ENCODE measurements at places on chromosomes 16 and 17.

DNA sequence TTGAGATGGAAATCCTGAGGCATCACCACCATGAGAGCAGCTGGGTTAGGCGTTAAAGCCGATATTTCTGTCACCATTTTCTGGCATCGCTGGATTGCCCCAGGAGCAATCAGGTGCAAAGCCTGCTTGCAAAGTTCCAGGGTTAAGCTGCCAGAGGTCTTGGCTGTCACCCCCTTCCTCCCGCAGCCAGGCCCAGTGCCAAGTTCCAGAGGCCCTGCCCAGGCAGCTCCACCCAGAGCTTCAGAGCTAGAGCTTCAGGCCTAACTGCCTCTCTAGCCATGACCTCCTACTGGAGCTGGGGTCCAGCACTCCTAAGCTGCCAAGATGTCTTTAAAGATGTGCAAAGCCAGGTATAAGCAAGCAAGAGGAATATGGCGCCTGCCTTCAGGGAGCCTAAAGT is 8.8 kb upstream of the TMEM238L start:
- DNase-seq, result peak; percentile 43

- peak; percentile 66 for DNase-seq
These were observed 533.7 kb downstream of the HAPSTR1 start for GRCh38 chr16:9625122-9625521.

DNA sequence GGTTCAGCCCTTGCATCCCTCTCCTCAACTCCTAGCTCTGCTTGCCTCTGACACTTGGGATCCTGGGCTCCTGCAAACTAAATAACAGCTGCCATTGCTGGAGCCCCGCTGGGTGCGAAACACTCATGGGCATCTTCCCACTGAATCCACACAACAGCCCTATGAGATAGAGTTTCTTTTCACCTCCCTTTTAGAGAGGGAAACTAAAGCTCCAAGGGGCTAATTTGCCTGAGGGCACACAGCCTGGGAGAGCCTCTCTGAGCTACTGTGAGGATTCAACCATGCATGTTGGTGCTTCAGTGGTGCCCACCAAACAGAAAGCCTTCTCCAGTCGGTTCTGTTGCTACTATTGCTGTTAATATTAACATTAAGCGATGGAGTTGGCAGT is 4.0 kb downstream of the ACBD4 start:
- no peak for DNase-seq

DNA sequence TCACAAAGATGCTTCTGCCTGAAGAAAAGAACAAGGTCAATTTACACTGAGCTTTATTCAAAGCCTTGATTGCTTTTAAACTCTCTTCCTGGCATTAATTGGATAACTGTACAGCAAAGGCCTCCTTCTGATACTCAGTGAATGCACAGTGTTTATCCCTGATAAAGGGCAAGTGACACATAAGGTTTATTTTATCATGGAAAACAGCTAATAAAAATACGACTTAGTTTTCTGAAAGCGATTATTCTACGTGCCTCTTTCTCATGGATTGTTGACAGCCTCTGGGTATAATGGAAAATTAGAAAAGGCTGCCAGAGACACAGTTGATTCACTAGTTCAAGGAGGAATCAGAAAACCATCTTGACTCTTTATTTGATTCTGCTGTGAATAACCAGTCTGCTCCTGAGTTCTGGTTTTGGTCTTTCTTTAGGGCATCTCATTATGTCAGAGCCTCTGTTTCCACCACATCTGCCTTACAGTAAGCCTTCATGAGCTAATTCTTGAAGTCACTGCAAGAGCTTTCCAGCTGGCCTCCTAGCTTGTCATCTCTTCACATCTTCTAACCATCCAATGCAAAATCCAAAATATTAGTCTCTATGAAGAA is 212.9 kb downstream of the CNTNAP4 start:
- no peak for DNase-seq

- peak; percentile 72 for DNase-seq
These were observed at the start of gene FKBP10 for GRCh38 chr17:41812381-41813151. Gene FKBP10 (plus strand): TSS chr17:41813004. CDS start chr17:41813035, 31 bp downstream.

- no peak for DNase-seq
These were observed 77.0 kb downstream of the CACNG1 start for GRCh38 chr17:67121316-67121891.

DNA sequence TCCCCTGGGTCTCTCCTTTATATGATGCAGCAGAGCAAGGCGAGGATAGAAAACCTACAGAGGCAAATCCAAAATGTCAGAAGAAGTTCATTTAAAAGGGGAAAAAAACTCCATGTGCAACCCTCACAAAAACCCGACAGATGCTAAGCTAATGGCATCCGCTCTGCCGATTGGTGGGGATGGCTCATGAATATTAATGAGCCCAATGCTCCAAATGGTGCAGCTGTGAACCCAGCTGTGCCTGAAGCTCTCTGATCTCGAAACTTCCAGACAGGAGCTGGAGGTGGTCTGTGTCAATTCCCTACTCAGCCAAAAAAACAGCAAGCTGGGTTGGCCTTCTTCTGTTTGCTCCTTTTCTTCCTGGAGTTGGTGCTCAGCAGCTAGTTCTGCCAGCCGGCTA is 15.5 kb downstream of the SNX11 start:
- DNase-seq, result no peak

DNA sequence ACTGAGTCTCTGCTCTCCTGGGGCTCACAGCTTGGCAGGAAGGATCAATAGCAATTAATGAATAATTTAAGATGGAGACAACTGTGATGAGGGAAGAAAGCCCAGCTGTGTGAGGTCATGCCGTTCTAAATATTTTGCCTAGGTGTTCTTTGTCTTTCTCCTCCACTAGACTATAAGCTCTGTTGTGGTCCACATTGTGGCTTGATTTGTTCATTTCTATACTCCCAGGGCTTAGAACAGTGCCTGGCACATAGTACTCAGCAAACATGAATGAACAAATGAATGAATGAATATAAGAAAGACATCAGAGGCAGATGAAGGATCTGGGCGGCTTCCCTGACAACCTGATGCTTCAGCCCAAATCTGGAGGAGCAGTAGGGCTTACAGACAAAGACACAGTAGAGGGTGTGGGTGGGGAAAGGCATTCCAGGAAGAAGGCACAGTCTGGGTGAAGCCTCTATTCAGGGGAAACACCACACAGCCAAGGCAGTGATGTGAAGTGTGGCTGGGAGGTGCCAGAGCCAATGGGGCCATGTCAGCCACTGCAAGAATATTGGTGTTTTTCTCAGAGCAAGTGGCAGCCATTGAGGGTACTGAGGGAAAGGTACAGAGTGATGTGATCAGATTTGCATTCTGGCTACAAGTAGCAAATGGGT is 8.3 kb downstream of the CDH13 start:
- DNase-seq, result no peak

DNA sequence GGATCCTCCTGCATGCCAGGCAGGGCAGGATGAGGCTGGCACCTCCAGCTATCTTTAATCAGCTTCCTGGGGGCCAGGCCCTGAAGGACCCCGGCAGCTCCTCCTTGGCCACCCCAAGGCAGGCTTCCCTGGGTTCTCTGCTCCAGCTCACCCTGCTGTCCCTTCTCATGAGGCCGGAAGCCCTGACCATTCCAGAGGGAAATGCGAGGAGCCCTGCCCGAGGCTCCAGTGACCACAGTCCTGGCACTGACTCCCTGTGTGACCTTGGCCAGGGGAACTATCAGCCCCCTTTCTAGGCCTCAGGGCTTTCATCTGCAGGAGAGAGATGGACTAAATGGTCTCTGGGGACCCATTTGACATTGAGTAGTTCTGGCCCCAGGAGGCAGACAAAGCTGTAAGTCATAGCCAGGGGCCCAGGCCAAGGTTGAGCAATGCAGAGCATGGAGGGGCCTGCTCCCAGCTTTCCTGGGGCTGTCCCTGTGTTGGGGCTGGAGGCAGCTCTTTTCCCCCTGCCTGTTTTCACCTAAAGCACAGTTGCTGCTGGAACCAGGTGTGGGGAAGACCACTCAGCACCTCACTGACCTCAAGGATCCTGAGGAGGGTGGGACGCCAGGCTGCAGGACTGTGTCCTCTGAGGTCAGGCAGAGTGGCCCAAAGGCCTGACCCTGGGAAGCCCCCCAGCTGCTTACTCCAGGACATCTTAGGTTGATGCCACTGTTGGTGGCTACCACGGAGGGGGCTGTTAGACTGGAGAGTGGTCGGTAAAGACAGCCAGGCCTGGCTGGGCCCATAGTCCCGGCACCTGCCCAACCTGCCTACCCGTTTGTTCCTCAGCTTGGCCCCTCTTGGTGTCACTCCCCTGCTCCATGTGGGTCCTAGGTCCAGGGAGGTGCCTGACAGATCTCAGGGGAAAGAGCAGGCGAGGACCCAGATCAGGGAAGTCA is 8.1 kb downstream of the KCNH6 start:
- DNase-seq, result no peak

- DNase-seq, result no peak
These were observed 160.9 kb upstream of the TOX3 start for GRCh38 chr16:52707676-52708337.

GRCh38 chr17:80943346-80944145 is 48.1 kb upstream of the CHMP6 start:
- DNase-seq, result no peak

- no peak for DNase-seq
These were observed 9.8 kb downstream of the SCGB1C2 start for GRCh38 chr17:146983-147761.

GRCh38 chr16:24800586-24800985 is 45.2 kb upstream of the SLC5A11 start:
- no peak for DNase-seq

DNA sequence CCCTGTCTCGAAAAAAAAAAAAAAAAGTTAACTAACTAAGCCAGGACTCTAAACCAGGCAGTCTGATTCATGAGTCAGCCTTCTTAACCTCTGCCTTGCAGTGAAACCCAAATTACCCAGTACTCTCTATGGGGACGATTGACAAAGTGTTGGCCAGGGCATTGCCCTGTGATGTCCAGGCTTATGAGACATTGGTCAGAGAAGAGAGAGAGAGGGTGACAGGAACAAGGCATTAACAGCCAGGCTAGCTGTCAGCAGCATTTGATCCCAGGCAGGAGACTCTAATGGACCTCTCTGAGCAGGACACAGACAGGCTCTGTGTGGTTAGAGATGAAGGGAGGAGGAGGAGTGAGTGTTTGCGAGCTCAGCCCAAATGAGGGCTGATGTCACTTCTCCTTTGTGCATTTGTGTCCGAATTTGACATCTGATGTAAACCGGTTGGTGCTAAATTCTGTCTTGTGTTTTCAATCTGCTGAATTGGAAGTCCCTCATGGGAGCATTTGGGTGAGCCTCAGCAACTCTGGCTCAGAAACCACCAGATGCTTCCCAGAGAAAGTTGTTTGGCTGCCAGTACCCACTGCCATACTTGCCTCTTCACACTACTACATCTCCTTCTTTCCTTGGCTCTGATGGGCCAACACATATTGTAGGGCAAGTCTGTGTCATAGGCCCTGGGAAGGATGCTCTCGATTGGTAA is 4.3 kb upstream of the MYL4 start:
- DNase-seq, result peak; percentile 50

GRCh38 chr16:85152414-85153030 is 40.2 kb upstream of the CIBAR2 start:
- DNase-seq, result no peak

DNA sequence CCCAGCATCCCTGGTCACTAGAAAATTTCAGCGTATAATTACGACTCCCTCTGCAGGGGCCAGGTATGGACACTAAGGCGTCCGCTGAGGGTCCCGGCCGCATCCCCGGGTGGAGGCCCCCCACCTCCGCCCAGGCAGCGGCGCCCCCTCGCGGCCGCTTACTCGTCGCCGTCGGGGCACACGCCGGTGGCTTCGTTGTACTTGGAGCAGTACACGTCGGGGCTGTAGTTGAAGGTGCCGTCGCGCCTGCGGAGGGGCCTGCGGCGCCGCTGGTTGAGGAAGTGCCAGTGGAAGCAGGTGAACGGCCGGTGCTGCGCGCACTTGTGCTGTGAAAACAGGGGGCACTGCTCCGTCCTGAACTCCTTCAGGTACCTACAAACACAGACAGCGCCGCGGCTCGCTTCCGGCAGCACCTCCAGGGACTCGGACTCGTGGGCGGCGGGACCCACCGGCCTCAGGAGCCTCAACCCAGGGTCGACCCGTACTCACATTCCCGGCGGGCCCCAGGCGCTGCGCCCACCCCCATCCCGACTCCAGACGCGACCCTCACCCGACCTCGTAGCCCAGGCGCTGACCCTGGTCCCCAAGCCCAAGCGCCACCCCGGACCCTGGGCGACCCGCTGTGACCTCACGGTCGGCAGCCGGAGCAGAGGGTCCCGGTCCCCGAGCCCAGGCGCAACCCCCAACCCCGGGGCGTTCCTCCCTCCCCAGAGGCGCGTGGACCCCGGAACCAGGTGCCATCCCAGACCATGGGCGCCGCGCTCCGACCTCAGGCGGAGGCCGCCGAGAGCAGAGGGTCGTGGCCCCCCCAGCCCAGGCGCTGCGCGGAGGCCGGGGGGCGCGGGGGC is 596 bp downstream of the UNKL start:
- peak; percentile 69 for DNase-seq

DNA sequence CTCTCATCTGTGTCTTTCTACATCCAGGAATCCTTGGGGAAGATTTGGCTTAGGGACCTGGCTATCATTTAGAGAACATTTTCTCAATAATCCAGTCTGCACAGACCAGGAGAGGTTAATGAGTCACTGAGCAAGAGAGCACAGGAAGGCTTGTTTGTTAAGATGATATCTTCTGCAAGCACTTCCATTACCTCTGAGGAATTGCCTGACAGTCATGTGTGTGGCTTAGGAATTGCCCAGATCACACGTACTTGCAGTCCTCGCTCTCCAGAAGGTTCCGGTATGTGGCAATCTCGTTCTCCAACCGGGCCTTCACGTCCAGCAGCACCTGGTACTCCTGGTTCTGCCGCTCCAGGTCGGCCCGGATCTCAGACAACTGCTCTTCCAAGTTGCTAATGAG is 3.3 kb downstream of the KRT37 start:
- DNase-seq, result no peak

- no peak for DNase-seq
These were observed 189.8 kb downstream of the USP22 start for GRCh38 chr17:20852990-20853370.

GRCh38 chr16:48029768-48030167 is 126.0 kb downstream of the ABCC12 start:
- no peak for DNase-seq

- no peak for DNase-seq
These were observed 208.8 kb downstream of the HAPSTR1 start for GRCh38 chr16:9300252-9300651.

Measured in thyroid gland (tissue), 4 donors.